ENCODE measurements at places on chromosomes 2 and 18.

GRCh38 chr18:11880586-11881304 lies 27.4 kb downstream of the MPPE1 start:
- DNase-seq: peak; percentile 84

DNA sequence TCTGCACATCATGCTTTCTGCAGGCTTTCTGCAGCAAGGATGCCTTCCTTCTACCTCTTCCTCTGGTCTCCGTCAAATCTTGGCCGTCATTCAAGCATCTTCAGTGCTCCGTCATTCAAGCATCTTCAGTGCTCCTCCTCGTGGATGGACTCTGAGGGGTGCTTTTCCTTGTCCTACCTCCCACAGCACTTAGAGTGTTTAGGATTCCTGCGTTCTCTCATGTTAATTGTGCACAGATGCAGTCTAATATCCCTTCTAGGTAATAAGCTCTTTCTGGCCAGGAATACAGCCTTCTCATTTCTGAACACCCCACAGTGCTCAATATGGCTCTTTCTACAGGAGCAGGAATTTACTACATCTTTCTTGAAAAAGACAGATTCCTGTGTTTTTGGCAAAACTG lies 59.8 kb downstream of the ZNF236 start:
- DNase-seq: no peak

GRCh38 chr2:70607121-70607561 lies 53.5 kb upstream of the TGFA start:
- DNase-seq: no peak

DNA sequence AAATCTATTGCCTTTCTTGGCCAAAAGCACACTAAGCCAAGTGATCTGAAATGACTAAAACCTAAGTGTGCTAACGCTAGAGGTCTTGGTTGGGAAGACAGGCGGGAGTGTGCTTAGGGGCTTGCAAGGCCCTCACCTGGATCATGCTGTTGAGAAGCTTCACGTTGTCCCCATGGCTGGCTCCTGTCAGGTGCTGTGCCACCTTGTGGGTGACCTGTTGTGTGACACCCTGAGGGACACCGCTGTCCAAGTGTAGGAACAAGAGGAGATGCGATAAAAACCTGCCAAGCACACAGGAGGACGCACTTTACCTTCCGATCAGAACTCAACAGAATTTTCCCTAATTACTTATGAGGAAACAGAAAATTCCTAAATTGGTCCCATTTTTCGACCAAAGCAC lies 50.8 kb downstream of the EPG5 start:
- DNase-seq: peak; percentile 20

GRCh38 chr2:223835701-223836532 lies 1.5 kb downstream of the AP1S3 start:
- peak; percentile 63 for DNase-seq

DNA sequence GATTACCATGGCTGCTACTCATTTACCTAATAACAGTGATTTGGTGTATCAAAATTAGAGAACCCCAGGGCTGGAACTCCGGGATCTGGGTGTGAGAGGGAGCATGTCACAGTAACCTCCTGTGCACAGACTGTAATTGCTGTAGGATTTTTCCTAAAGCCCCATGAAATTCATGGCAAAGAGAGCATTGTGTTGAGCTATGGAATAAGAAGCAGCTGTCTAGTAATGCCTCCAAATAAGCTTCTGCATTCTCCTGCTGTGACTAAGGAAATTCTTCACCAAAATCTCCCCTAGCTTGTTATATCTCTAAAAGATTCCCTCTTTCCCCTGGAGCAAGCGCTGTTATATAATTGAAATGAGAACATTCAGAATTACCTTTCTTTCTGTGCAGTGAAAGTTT lies 158.1 kb upstream of the SPATS2L start:
- no peak for DNase-seq

- DNase-seq: no peak
These were observed 214.6 kb downstream of the TSN start for GRCh38 chr2:121969766-121970639.
